Adrenal gland (tissue), 19 donors: ENCODE measurements at places on chromosomes 7 and 10. TPM values are rescaled to one million over a fixed set of nuclear protein-coding genes. Genes with fewer than 3 reads are reported as not detected.

Gene PTPRN2
- total RNA-seq = 12.3 TPM

Gene COL17A1
- total RNA-seq = 0.32 TPM

Gene KIAA1217
- total RNA-seq = 12.2 TPM

Gene ZNF727
- 1.6 TPM for total RNA-seq

Gene SEC31B
- 3.2 TPM for total RNA-seq

Gene FAM25A
- total RNA-seq = not detected

Gene METTL27
- 3.3 TPM for total RNA-seq

Gene DOCK4
- total RNA-seq = 20.0 TPM

Gene ITGA8
- total RNA-seq = 27.4 TPM

Gene MUC12
- total RNA-seq = not detected

Gene BAG3
- 40.6 TPM for total RNA-seq

Gene CPN1
- total RNA-seq = not detected

Gene HTR5A
- total RNA-seq = not detected
